ENCODE measurements at places on chromosomes 2 and 18.

DNA sequence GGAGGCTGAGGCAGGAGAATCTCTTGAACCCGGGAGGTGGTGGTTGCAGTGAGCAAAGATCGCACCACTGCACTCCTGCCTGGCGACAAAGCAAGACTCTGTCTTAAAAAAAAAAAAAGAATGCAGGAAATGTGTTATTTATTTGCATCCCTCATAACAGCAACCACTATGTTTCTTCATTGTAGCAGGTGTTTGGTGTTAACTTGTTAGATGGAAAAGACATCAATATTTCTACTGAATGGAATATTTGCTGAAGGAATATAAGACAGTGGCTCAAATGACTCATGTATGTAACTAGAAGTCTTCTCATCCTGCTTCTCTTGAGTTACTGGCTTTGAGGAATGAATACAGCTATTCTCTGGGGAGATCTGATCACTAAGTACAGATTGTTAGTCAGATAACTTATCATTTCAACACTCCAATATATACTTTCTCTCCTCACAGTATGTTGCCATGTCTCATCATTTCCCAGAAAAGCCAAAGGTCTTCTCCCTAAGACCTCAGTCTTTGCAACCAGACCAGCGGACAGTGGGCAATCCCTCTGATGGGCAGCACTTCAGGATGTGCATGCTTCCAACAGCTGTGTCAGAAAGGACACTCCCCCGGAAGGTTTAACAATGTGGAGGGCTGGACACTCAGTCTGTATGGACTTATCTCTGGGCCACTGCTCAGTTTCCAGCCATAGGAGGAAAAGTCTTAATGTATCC is 104.4 kb upstream of the STK17B start:
- no peak for DNase-seq

GRCh38 chr18:650428-650858 is 7.0 kb upstream of the TYMS start:
- DNase-seq = peak; percentile 87

- no peak for DNase-seq
These were observed 23.0 kb downstream of the RTN4 start for GRCh38 chr2:55027226-55027625.

DNA sequence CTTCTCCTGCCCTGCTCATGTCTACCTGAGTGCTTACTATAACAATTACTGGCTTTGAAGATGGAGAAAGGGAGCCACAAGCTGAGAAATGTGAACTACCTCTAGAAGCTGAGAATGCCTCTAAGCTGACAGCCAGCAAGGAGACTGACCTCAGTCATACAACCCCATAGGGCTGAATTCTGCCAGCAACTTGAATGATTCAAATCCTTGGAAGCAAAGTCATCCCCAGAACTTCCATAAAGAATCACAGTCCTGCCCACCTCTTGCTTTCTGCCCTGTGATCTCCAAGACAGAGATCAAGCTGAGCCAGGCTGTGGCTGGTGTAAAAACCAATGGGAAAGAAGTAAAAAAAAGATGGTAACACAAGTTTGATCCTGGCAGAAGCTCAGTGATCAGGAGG is 288.2 kb upstream of the SPHKAP start:
- no peak for DNase-seq

DNA sequence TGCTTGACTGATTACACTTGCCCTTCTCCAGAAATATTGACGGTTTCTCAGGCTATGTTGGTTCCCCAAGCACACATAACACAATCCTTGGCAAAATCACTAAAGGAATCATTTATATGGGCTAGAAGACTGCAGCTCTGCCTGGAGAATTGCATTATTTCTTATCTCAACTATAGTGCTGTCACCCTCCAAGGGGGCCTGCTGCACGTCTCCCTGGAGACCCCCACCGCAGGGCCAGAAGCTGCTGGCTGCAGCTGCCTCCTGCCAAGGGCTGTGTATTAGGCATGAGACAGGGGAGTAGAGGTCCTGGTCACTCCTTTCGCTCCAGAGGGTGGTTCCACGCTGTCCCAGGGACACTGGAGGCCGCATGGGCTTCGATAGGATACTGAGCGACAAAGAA is 76.6 kb downstream of the LRRC30 start:
- DNase-seq = no peak

DNA sequence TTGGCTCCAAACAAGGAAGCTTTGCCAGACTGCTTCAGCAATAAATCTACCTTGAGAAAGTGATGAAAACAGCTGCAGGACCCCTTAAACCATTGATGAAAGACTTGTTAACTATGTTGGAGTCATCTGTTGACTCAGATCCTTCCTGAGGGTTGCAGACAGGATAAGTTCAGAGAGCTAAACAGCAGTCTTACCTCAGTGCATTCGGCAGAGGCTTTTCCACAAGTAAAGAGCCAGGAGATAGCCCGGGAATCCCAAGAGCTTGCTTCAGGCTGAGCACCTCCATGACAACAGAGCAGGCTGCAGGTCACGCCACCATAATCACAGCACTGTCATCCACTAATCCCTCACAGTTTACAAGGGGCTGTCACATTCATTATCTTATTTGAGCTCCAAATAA is 23.7 kb downstream of the KIAA2012 start:
- DNase-seq = no peak

- no peak for DNase-seq
These were observed 173.7 kb downstream of the DOK6 start for GRCh38 chr18:69574401-69574800.
